ENCODE measurements at places on chromosomes 2 and 18.
A peak's percentile ranks its signal among the peaks of the same experiment; 100 is the strongest.

DNA sequence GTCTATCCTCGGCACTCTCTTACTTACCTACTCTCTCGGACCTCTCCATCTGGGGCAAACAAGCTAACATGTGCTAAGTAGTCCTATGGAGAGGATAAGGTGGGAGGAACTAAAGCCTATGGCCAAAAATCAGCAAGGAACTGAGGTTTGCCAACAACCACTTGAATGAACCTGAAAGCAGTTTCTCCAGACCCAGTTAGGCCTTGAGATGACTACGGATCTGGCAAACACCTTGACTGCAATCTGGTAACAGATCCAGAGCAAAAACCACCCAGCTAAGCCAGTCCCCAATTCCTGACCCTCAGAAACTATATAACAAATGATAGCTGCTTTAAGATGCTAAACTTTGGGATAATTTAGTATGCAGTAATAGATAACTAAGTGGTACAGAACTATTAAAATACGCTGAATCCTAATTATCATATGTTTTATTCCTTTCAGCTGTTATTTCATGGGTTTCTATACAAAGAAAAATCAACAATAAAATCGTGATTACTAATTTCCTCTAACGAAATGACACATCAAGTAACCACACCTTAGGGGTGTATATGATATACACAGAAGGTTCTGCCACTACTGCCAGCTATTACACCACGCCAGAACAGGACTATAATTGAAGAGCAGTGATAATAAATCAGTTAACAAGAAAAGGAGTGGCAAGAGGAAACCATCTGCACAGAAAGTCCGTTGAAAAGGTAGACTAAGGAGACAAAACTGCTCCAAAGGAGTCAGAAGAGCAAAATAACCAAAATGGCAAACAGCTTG lies 3.2 kb downstream of the FARSB start:
- no peak for DNase-seq

GRCh38 chr2:229714736-229715541 lies 584 bp upstream of the DNER start:
- DNase-seq: peak; percentile 18

- no peak for DNase-seq
Measured at GRCh38 chr2:44941551-44942234, at the start of gene SIX3. Gene SIX3, plus strand, starts transcription at chr2:44941702. Its CDS starts 403 bp downstream, at chr2:44942105.

DNA sequence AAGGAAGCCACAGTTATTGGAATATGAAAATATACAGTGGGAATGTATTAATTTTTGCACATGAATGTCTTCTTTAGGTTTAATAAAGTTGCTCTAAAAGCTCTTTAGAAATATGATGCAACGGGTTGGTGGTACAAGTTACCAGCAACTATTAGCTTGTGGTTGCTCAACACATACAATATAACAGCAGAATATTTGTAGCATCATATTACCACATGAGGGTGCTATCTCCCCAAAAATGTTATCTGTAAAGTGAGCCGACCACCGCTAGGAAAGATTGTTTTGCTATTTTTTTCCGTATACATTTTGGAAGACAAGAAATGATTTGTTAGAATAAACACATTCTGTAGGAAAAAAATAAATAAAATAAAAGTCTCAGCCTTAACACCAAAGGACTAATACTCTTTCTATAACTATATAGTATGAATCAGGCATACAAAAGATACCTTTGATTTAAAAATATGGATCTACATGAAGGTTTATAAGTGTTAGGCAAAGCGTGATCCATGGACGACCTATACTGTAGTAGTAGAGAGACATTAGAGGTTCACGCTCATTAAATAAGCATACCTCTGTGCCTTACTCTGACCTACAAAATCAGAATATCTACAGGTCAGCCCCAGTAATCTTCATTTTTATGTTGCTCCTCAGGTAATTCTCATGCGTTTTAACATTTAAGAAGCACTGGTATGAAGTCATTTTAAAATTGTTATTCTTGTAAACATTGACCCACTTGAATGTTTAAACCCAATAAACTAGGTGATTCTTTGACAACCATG lies 1110.6 kb upstream of the ACVR2A start:
- peak; percentile 72 for DNase-seq

- peak; percentile 49 for DNase-seq
Measured at GRCh38 chr18:61727241-61728193, 165.3 kb downstream of the RNF152 start.

- DNase-seq: no peak
Measured at GRCh38 chr2:27822049-27822448, 50.5 kb downstream of the MRPL33 start.

- DNase-seq: peak; percentile 51
Measured at GRCh38 chr2:196170606-196171247, 651 bp downstream of the STK17B start.

DNA sequence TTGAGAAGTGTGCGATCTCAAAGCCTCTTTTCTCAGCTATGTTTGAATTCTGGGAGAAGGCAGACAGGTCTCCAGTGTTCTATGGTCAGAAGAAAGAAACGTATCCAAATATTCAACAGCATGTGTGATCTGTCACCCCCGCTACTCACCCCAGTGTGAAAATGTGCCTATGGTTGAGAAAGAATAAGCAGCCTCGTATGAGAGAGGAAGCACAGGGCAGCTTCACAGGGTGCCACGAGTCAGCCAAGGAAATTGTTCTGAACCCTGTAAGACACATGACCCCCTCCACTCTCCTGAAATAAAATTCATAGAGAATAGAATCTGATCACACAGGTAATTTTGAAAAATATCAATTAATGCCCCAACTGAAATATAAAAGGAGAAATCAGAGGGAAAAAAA lies 8.0 kb upstream of the SF3B1 start:
- DNase-seq: no peak

DNA sequence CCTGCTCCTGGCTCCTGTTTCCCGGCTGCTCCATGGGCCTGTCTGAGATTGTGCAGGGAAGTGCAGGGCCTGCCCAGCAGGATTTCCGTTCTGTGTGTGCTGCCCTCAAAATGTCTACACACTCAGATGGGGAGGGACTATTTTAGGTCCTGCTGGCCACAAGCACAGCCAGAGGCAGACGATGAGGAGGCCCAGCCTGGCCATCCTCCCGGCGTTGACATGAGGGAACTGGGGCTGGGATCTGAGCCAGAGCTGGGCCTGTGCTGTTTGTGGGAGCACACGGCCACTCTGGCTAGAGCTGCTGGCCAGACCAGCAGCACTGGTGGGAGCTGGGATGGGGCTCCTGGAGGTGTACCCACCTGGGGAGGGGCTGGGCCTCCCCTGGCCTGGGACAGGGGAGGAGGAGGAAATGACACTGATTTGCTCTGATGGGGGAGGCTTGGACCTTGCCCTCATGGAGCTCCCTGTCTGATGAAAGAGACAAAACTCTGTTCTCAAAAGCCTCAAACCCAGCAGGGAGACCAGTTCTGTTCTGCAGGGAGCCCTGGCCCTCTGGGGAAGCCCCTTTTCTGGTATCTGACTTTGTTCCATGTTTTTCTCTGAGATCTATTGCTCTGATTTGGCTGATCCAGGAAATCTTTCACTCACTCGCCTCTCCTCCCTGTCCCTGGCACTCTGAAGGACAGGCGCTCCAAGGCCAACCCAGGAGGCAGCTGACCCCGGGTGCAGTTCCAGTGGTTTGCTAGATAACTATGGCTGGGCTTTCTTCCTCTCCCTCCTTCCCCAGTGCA lies 161.8 kb downstream of the DYSF start:
- DNase-seq: no peak

- no peak for DNase-seq
Measured at GRCh38 chr18:48879008-48879431, 71.7 kb downstream of the SMAD7 start.

DNA sequence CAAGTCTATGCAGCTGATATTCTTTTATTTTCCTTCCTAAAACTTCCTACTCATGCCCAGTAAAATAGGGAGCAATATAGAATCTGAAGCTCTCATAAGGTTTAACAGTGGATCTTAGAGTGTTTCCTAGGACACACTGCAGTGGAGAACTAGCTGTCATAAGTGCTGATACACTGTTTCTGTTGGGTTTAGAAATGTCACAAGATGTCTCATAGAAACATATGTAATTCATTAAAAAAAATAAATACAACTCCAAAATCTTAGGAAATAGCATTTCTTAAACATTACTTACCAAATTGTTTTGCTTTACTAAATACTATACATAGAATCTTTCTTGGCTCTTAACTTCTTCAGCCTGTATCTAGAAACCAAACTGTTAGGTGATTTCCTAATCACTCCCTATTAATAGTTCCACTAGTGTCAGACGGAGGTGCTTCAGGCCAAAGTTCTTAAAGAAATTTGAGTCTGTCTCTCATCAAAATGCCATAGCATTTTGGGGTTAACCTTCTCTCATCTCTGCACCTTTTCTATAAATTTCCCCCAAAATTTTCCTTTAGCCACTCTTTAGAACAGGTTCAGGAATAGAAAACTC lies 93.7 kb downstream of the CERKL start:
- no peak for DNase-seq

DNA sequence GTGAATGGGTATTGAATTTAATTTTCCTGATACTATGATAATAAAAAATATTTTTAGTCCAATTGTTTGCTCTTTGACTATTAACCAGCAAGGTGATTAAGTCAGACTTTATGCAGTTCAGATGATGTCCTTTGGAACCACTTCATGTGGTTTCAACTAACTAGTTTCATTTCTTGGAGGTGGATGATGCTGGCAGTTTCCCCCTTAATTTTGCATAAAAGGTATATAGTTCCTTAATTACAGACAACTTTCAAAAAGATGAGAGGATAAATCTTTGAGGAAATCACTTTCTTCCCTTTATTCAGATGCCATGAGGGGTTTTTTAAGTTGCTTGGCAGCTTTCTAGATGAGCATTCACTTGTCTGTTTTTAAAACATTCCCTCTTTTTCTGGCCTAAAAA lies 223.1 kb downstream of the PHLPP1 start:
- DNase-seq: no peak

- no peak for DNase-seq
Measured at GRCh38 chr2:63899639-63900038, 57.9 kb downstream of the UGP2 start.

- DNase-seq: peak; percentile 86
Measured at GRCh38 chr2:187529977-187530721, 24.1 kb downstream of the TFPI start.

- no peak for DNase-seq
Measured at GRCh38 chr18:70195014-70195614, 10.4 kb downstream of the RTTN start.

GRCh38 chr2:240170883-240171282 lies 30.4 kb upstream of the OTOS start:
- no peak for DNase-seq

DNA sequence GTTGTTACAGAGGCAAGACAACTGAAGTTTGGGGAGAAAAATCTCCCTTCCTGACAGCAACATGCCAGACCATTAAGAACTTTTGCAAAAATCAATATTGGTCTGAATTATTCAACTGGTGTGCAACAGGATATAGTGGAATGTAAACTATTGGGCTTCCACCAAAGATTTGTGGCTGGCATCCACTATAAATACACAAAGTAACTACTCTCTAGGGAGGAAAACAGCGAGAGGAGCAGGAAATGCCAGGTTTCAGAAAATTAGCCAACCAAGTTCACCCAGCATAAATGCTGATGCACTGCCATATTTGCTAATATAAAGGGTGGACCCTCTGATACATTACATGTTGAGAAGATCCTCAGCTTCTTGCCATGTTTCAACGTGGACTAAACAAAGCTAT lies 267.6 kb upstream of the LYPD1 start:
- DNase-seq: no peak

DNA sequence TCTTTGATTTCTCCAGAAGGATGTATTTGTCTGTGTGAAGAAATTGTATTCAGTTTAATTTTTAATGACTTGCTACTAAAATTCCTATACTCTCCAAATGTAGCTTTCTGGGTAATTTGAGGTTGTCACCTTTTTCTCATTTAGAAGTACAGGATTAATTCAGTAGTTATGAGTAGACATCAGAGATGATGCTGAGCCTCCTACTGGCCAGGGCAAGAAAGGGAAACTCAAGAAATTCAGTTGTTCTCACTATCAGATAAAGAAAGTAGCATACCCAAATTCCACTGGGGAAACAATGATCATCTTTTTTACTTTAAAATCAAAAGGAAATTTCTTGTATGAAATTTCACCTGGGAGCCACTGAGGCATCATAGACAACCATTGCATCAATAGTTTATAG lies 199.4 kb downstream of the SATB2 start:
- peak; percentile 15 for DNase-seq

All from renal cortical epithelial cell (primary cell).